ENCODE measurements at places on chromosomes 11 and 22.
A peak's percentile ranks its signal among the peaks of the same experiment; 100 is the strongest.

GRCh38 chr11:131666006-131666405, 295.6 kb downstream of the NTM start:
- DNase-seq = no peak

DNA sequence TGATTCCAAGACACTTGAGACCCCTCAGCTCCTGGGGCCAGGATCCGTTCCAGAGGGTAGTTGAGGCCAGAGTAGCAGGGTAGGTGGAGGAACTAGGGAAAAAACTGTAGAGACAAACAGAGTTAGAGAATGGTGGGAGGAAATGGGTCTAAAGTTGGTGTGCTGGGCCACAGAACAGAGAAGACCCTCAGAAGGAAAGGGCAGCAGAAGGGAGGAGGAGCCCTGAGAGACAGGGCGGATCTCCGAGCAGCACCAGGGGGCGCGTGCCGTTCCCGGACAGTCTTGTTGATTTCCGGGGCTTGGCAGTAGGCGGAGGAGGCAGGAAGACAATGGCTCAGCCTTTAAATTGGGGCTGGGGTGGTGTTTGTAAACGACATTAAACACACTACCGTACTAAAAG, 2.4 kb upstream of the CECR2 start:
- DNase-seq = no peak

- DNase-seq = no peak
Observed at GRCh38 chr11:11313426-11313825, 39.6 kb downstream of the CSNK2A3 start.

DNA sequence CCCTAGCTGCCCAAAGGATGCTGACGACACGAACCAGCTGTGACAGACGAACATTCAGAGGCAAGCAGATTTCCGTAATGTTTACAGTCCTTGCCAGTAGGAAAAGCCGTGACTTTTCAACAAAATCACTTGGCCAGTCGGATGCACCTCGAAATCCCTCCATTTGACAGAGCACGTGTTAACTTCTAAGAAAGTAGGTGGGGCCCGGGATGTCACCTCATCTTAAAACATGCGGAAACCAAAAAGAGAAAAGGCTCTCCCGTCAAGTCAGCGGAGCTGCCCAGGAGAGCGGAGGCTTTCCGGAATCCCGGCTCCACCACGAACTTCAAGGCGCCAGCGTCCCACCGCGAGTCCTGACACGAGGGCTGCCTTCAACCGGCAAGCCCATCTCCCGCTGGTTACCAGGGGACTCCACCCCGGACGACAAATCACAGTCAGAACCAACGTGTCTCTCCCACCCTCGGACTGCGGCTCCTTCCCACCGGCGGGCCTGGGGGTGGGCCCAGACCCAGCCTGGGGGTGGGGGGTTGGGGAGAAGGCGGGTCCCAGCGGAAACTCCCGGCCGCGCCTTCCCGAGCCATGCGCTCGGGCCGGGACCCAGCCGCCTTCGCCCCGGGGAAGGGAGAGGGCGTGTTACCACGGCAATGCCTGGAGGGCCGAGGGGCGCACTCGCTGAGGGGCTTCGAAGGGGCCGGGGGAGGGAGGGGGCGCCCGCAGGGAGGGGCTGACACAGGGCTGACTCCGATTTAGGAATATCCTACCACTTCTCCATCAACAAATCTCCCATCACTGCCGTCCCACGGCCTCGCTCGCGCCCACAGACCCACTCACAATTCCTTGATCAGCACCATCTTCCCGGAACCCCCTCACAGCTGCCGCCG, 475 bp downstream of the PITPNB start:
- DNase-seq = peak; percentile 18

- DNase-seq = no peak
Observed at GRCh38 chr11:93720522-93720921, 20.8 kb downstream of the TAF1D start.

DNA sequence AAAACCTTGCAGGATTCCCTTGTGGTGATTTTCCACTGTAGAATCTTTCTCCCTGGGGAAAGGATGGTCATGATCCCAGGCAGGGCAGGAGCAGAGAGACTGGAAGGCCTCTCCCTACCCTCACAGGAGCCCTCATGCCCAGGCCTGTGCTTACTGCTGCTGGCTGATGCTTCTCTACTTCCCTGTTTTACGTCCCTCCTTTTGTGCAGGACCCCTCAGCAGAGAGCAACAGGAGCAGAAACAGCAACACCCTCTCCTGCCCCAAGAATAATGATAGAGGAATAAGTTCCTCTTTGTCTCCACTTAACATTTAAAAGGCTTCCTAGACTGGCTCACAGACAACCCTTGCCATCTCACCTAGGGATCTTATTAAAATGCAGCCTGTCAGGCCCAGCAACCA, 3.6 kb downstream of the ISX start:
- no peak for DNase-seq

GRCh38 chr11:104799251-104799650, 99.0 kb downstream of the CASP12 start:
- DNase-seq = no peak

Data from activated T-cell treated with anti-CD3 and anti-CD28 coated beads for 1 hour (primary cell).